ENCODE measurements at places on chromosomes 12 and 14.

- DNase-seq = no peak
Observed at GRCh38 chr12:32270818-32271710, 128.3 kb upstream of the FGD4 start.

DNA sequence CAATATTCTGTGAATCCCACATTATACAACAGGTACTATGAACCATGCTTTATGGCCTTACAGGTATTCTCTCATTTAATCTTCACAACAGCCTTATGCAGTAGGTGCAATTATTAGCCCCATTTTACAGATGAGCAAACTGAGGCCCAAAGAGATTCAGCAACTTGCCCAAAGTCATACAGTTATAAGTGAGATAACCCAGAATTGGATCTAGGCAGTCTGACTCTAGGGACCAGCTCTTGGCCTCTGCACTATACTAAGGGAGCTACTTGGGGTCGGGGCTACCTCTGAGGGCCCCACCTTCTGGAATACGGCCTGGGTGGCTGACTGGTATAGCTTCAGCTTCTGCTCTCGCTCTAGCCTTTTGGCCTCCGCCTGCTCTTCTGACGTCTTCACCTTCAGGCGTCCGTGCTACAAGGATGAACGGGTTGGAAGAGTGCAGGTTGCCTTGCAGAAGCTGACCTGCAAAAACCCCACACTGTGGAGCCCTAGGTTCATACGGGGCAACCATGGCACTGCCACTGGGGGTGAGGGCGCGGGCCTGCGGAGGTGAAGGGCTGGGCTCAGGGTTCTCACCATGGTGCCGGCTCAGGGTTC lies 762 bp downstream of the RABGGTA start:
- no peak for DNase-seq

DNA sequence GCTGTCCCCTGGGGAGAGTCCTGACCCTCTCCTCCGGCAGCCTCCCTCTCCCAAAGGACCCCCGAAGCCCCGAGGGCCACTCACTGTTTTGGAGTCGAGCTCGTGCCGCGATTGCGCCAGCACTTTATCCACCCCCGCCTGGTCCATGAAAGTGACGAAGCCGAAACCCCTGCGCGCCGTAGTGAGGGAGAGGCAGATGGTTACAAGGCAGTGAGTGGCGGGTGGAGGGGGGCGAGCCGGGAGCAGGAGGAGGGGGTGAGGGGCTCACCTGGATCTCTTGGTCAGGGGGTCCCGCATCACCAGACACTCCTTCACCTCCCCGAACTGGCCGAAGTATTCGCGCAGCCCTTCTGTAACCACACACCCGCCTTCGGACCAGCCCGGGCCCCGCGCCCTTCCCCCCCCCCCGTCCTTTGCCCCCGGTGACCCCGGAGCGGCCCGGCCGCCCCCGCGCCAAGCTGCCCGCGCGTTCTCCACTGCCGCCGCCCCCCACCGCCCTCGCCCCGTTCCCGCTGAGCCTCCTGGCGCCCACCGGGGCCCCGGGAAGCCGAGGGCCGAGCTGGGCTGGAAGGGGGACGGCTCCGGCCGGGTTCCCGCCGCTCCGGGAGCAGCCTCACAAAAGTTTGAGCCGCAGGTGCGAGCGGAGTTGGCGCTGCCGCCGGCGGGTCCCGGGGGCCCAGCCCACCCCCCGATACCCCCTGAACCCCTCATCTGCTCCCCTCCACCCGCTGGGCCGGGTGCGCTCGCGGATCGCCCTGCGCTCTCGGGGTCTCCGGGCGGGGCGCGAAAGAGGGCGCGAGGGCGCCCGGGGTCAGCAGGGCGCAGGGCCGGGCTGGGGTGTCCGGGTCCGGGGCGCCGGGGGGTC lies 808 bp downstream of the MSI1 start:
- DNase-seq = no peak

GRCh38 chr12:130286041-130286440 lies 51.6 kb upstream of the PIWIL1 start:
- DNase-seq = peak; percentile 18

- DNase-seq = no peak
Observed at GRCh38 chr12:116376354-116377193, 99.1 kb upstream of the MED13L start.

DNA sequence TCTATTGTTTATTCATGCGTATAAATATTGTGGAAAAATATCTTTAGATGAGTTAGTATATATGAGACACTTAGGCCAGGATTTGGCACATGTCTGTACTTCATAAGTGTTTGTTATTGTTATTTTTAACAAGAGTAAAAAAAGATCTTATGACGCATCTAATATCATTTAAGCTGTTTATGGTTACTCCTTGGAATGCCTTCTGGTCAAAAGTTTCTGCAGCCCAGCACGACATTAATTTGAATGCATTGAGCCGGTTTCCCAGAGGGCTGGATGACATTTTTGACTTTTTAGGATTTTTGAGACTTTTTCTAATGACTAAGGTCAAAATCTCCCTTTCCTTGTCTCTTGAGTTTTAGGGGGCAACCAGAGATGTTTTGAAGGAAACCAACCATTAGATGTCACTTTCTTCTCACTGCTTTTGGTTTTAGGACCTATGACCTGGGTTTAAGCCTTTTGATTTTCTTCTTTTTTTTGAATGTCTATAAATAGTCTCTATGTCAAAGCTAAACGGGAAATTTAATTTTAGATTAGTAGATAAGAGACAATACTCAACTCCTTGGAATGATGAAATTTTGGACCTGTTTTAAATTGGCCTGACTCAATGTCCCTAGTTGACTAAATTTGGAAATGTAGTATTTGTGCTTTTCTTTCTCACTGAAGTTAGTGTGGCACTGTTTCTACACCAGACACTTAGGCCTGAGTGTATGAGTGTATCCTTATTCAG lies 215.5 kb downstream of the AEBP2 start:
- no peak for DNase-seq

DNA sequence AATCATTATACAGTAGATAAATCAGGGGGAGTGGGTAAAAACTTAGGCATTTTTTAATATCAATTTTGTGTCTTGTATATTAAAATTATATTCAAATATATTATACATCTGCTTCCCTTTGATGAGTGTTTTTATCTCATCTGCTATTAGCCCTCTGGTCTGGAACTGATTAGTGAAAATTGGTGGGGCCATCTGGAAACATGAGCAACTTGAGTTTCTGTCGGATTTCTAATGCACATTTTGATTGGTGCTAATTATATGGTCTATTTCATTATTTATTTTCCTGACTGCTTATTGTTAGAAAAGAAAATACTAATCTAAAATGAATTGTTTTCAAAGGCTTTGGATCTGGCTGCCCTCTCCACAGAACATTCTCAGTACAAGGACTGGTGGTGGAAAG lies 28.2 kb downstream of the TTC8 start:
- no peak for DNase-seq

DNA sequence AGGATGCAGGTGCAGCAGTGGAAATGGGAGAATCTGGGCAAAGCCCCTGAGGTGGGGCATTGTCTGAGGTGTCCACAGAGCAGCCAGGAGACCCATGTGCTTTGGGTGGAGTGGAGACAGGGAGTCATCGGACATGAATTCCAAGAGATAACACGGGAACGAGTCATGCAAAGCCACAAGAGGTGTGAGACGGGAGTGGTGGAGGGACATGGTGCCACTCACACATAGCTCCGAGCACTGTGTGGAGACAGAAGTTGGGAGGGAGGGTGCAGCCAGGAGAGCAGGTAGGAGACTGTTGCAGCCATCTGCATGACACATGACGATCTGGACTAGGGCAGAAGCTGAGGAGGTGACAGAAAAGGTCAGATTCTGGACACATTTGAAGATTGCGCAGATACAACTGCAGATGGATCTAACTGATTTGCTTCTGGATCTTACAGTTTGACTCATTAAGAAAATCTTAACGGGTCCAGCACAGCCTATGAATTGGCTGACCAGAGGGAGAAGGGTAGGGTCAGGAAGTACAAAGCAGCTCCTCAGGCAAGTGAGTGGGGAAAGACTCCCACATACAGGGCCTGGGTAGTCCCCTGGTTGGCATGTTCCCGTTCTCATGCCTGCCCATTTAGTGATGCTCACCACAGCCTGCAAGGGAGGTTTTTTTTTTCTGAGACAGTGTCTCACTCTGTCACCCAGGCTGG lies 379.8 kb downstream of the FUT8 start:
- no peak for DNase-seq

DNA sequence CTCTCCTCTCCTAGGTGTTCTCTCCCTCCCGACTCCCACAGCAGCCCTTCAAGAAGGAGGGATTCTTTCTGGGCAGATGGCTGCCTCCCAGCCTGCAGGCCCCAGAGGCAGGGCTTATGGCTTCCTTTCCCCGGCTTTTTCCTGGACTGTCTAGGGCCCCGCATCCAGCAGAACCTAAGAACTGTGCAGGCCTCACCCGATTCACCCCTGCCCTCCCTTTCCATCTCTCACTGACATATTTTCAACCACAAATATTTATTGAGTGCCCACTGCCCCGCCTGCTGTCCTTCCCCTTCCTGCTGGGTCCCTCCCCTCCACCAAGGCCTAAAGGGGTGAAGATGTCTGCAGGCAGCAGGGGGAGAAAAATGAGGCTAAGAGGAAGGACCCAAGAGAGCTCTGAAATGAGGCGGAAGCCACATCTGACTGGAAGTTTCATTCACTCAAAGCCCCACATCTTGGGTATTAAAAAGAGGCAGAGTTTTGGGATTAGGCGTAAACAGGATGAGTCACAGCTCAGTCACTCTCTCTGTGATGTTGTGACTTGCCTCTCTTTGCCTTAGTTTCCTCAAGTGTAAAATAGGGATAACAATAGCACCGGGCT lies 2.9 kb downstream of the SCNN1A start:
- DNase-seq = peak; percentile 36

- no peak for DNase-seq
Observed at GRCh38 chr12:80860206-80860605, 77.5 kb downstream of the LIN7A start.

DNA sequence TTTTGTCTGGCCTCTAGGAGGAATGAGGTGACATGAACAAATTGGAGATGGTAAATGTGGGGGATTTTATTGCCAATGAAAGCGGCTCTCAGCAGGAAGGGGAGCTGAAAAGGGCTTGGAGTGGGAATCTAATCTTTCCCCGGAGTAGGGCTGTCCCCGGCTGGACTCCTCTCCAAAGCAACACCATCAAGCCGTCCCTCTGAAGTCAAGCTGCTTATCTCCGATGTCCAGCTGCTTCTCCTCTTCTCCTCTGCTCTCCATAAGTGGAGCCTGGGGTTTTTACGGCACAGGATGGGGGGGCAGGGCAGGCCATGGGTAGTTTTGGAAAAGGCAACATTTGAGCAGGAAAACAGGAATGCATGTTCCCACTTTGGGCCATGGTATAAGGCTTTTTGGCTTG lies 113.5 kb downstream of the TMEM132D start:
- no peak for DNase-seq

DNA sequence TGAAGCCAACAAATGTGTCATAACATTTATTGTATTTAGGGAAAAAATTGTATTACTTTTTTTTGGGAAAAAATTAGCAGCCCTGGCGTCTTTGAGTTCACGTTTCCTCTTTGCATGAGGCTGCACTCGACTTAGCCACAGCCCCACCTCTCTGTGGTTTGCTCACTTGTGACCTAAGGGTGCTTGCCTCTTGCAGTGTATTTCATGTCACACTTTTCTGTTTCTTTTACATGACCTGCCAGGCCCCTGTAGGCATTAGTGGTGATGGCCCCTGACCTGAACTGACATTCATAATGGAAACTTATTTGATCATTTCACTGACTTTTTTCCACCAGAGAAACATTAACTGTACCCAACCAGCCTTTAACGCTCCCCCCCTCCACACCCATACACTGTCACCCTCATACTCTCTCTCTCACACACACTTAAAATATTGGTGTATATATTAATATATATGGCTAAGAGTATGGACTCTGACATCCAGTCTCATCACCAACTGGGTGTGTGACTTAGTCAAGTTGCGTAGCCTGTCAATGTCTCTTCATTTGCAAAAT lies 122.9 kb downstream of the PRKCH start:
- DNase-seq = no peak

- DNase-seq = no peak
Observed at GRCh38 chr12:19138551-19138950, 9.0 kb downstream of the PLEKHA5 start.

DNA sequence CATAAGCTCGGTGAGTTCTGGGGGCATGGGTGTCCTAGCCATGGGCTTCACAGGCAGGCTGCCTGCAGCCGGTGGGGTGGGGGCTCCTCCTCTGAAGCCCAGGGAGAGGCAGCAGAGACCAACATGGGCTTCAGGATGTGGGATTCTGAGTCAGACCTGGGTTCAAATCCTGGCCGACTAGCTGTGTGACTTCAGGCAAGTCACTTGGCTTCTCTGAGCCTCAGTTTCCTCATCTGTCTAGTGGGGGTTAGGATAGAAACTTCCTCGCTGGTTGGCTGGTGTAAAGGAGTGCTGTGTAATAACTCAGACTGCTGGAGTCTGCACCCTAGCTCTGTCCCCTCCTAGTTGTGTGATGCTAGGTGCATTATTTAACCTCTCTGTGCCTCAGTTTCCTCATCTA lies 12.2 kb downstream of the RNFT2 start:
- no peak for DNase-seq

DNA sequence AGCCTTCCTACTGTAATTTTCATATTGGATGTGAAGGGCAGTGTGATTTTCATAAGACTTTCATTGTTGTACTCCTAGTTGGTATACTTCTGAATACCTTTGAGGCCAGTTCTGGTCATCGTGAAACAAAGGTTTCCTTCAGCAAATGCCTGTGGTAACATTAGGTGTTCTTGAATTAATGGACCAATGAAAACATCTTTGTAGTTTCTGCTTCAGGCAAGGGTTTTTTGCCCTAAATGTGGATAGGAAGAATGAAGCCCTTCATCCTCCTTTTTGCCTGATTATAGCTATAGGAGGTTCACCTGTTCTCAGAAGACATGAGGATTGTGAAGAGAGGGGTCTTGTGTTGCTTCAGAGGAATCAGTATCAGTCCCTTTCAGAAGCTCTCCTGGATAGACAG lies 60.7 kb downstream of the PTPN11 start:
- DNase-seq = no peak

- DNase-seq = no peak
Observed at GRCh38 chr12:43969882-43970281, 134.0 kb downstream of the TMEM117 start.

GRCh38 chr12:54294152-54294952 lies 6.5 kb downstream of the NFE2 start:
- no peak for DNase-seq

- no peak for DNase-seq
Observed at GRCh38 chr14:77859934-77860570, 60.1 kb downstream of the ADCK1 start.

- DNase-seq = peak; percentile 80
Observed at GRCh38 chr12:117025481-117026151, 73.6 kb downstream of the TESC start.

GRCh38 chr12:131575371-131575770 lies 135.5 kb upstream of the SFSWAP start:
- no peak for DNase-seq

GRCh38 chr14:67241411-67242167 lies at the start of gene PALS1:
TSS of gene PALS1 (plus strand) at chr14:67241435. CDS start at chr14:67279171, 37,736 bp downstream.
- no peak for DNase-seq

DNA sequence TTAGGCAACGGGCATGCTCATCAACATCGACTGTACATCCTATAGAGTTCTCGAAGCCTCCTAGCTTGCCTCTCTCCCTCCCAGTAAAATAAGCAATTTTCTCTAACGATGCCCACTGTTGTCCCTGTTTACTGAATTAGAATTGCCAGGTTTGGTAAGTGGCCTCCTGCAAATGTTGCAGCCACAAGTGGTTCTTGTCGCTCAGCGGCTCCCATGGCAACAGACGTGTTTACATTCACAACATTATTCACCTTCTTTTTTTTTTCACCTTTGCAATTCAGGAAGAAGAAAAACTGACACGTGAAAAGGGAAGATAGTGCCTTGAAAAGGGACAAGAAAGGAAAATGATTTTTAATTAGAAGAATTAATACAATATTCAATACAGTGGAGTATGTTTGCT lies 100.9 kb upstream of the PKP2 start:
- no peak for DNase-seq

Data from HAP-1 (cell line).